Activated CD4-positive, alpha-beta T cell treated with anti-CD3 and anti-CD28 coated beads for 48 hours (primary cell): ENCODE measurements at places on chromosomes 11 and 22.

DNA sequence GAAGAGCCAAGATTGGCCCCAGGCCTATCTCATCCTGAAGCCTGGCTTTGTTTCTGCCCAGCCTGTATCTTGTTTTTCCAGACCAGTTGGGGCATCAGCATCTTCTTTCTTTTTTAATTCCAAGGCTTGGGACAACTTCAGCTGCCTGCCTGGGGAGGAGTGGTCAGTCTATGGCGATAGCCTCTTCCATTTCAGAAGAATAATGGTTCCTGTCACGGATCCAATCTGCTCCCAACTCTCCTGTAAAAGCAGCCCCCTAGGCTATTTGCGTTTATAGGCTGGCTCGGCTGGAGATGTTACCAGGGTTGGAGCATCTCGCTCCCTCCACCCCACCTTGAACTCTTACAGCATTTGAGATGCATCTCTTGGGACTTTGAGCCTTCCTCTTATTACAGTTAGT is 145.2 kb upstream of the CADM1 start:
- no peak for DNase-seq

DNA sequence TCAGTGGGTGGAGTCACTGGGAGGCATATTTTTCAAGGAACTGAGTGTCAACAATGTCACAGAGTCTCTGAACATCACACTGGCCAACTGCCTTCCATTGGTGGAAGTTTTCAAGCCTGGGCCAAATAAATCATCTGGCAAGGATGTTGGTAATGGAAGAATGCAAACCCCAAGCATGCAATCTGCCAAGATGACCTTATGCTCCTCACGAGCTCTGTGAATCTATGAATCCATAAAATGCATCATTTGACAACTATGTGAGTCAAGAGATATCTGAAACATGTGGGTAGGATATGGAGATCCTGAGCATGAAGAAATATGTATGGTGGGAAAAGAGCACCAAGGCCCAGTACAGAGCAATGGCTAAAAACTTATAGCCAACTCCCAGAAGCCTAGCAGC is 122.2 kb downstream of the PLEKHA7 start:
- DNase-seq, result no peak

- DNase-seq, result no peak
Observed at GRCh38 chr11:76201672-76202412, 4.5 kb downstream of the WNT11 start.

GRCh38 chr11:64501500-64502427 is 89.3 kb upstream of the SLC22A12 start:
- DNase-seq, result no peak

DNA sequence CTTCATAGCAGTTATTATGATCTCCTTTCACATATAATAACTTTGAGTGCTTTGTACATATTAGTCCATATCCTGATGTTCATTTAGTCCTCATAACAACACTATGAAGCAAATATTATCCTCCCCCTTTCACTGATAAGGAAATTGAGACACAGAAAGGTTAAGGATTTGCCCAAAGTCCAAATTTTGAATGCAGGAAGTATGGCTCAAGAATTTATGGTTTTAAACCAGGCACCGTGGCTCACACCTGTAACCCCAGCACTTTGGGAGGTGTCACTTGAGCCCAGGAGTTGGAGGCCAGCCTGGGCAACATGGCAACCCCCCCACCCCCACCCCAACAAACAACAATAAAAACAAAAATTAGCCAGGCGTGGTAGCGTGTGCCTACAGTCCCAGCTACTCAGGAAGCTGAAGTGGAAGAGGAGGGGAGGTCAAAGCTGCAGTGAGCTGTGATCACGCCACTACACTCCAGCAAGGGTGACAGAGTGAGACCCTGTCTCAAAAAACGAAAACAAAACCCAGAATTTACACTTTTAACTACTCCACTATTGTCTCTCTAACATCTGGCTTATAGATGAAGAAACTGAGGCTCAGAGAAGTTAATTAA is 8.6 kb downstream of the CCDC34 start:
- no peak for DNase-seq

DNA sequence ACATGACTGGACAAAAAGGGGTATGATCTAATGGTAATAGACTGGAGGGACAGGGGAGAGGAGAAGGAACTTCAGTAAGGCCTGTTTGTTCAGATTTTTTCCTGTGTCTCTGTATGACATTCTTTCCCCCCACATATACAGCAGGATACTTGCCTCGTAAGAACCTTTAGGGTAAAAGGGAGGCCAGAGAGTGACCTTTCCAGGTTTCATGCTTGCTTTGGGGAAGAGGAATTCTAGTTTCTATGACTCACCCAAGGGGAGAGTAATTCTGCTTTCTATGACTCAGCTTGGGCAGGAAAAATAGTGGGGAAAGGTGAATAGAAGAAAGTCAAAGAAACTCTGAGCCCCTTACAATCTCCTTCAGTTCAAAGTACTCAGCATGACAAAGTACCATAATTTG is 457.0 kb downstream of the DLG2 start:
- no peak for DNase-seq

DNA sequence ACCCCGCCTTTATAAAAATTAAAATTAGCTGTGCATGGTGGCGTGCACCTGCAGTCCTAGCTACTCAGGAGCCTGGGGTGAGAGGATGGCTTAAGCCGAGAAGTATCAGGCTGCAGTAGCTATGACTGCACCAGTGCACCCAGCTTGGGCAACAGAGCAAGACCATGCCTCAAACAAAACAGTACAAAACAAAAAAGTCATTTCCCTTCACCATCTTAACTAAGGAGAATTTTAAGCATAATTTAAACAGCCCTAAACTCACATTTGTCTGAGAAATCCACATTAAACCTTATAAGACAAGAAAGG is 23.3 kb upstream of the TFIP11 start:
- no peak for DNase-seq

DNA sequence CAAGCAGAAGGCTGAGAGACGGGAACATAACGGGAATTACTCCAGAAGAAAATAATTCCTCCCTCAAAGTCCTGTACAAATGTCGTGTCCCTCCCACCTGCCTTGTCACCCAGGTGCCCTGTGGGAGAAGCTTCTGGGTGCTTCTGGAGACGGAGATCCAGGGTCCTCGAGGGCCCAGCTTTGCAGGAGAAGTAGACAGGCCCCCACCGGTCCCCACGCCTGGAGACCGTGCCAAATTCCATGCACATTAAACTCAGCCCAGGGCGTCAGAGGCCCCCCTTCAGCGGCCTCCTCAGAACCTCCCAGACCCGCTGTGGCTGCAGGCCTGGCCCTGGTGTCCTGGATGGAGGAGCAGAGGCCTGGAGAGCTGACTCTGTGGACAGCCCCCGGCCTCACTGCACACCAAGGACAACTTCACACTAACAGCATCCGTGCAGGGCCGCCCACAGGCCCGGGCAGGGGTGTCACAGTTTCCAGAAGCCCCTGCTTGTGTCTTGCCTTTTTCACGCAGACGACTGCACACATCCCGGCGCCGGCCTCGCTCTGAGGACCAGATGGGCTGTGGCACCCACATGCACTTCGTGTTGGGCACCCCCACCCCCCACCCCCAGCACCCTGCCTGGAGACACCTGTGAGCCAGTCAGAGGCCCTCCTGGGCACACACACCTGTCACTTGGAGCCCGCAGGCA is 734.3 kb downstream of the BRD1 start:
- DNase-seq, result no peak

DNA sequence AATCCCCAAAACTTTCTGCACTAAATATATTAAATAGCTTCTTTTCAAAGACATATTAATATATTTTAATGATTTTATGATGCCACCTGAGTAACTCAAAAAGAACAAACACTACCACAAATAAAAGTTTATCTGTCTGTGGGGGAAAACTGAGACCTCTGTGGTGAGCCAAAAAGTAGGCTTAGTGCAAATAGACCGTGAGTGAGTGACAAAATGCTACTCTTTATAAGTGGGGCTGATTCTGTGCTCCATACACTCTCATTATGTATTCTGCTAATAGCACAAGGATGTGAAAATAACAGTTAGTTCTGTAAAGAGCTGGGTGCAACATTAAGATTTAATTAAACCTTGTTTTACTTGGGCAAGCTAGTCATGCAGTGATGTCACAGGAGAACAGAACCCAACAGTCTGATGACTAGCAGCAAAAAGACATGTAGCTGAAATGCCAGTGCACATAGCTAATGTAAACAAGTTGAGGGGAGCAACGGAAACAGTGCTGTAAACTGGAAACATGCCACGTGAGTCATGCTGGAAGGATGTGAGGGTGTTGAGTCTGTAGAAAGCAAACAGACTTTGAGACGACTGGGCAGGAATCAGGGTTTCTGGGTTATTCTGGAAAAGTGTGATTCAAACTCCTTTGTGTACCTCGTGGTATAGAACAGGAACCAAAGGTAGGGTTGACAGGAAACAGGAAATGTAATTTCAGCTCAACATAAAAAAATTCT is 1130.4 kb downstream of the LRRC4C start:
- DNase-seq, result no peak

GRCh38 chr11:67437082-67437808 is at the start of gene PTPRCAP:
PTPRCAP (minus strand) TSS chr11:67437682; CDS start chr11:67437619, 63 bp downstream.
- peak; percentile 70 for DNase-seq

GRCh38 chr11:62931499-62932278 is 10.5 kb upstream of the CHRM1 start:
- DNase-seq, result no peak

DNA sequence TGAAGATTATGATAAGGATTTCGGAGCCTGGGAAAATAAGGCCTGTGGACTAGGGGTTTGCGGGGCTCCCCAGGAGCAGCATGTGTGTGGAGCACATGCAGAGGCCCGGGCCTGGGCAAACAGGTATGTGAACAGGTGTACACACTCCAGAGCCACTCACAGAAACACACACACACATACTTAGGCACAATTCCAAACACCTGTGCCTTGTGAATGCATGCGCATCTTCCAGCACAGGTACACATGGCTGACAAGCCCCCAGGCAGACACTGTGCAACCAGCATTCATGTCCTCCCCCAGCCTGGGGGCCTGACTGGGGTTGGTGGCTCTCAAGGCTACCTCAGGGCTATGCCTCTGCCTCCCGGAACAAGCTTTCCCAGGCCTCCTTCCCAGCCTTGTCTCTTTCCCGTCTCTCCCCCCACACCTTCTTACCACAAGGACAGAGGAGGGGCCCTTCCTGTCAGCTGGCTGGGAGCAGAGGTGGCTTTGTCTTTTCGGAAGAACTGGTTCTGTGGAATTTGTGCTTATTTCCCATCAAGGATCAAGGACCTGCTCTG is 2.6 kb upstream of the P2RY6 start:
- no peak for DNase-seq

DNA sequence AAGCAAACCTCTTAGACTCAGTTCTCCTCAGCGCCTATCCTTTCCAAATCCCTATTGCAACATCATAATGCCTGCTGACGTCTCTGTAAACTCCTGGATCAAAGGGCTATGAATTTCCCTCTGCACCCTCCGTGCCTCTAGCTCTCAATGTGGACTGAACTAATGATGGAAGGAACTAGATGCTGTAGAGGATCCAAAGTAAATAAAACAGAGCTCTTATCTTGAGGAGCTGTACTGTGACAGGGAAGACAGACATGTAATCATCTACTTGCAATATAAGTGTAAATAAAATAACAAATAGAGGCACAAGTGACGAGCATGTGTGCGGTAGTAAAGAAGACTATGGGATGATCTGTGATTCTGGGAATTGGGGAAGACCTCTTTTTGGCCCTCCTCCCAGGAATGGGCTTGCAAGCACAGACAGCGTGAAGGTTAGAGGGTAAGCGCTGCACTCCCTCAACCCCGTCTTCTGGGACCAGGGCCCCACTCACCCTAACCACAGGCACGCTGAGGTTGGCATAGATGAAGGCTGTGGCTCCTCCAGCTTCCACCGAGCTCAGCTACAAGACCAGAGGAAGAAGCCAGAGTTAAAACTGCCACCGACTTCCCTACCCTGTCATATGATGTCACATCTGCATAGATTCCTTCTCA is 42.2 kb downstream of the P4HA3 start:
- DNase-seq, result peak; percentile 36

DNA sequence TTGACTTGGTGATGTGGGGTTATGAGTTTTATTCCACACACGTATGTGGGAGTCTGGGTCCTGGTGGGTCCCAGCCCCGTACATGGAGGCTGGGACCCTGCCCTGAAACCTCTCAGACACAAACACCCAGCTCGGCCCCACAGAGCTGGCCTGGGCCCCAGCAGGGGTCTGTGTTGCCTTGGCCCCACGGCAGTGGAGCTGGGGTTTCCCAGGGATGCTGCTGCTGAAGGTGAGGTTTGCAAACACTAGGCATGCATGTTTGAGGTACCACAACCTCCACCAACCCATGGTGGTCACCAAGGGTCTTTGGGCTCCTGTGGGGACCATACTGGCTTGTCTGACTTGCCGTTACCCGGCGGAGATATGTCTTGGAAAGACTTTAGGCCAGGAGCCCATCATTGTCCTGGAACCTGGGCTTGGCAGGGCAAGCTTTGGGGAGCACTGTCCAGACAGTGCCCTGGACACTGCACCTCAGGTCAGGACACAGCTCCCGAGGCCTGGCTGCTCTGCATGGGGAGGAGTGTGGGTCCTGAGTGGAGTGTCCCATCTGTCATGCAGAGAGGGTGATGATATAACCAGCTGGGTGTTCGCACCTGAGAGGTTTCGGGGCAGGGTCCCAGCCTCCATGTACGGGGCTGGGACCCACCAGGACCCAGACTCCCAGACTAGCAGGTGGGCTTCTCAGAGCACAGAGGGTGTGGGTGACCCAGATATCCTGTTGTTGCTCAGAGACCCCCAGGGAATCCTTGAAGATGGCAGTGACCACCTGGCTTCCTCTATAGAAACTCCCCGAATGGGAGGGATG is 63.3 kb downstream of the KCNQ1 start:
- DNase-seq, result no peak

DNA sequence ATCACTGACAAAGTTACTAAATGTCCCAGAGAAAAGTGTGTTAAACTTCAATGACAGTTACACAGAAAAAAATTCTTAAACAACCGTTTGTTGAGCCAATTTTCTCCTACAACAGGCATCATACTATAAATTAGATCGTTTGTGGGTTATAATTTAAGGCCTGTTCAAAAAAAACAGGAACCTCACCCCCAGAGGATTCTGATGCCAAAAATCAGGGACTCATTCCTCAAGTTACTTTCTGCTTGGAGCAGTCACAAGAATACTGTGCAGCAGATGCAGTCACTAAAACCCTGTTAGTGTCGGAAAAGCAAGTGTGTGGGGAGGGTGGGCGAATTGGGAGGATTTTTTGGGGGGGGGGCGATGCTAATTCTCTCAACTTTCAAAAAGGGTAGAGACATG is 657 bp downstream of the CWC15 start:
- DNase-seq, result no peak

GRCh38 chr11:109222761-109223160 is 199.2 kb upstream of the C11orf87 start:
- no peak for DNase-seq

GRCh38 chr22:48606684-48607307 is 1220.9 kb downstream of the BRD1 start:
- DNase-seq, result no peak

DNA sequence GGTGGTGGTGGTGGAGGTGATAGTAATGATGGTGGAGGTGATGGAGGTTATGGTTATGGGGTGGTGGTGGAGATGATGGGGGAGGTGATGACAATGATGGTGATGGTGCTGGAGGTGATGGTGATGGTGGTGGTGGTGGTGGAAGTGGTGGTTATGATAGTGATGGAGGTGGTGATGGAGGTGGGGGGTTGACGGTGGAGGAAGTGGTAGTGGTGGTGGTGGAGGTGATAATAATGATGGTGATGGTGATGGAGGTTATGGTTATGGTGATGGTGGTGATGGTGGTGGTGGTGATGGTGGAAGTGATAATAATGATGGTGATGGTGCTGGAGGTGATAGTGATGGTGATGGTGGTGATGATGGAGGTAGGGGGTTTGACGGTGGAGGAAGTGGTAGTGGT is 16.9 kb upstream of the WNT7B start:
- DNase-seq, result no peak

- peak; percentile 43 for DNase-seq
Observed at GRCh38 chr11:134045799-134046635, 22.9 kb upstream of the JAM3 start.

GRCh38 chr11:61972672-61973475 is 5.4 kb upstream of the FTH1 start:
- no peak for DNase-seq
